ENCODE measurements at places on chromosomes 1 and 21. TPM values are rescaled to one million over a fixed set of nuclear protein-coding genes. Genes with fewer than 3 reads are reported as not detected.

The KCNK1 gene
- total RNA-seq, result not detected

DNA sequence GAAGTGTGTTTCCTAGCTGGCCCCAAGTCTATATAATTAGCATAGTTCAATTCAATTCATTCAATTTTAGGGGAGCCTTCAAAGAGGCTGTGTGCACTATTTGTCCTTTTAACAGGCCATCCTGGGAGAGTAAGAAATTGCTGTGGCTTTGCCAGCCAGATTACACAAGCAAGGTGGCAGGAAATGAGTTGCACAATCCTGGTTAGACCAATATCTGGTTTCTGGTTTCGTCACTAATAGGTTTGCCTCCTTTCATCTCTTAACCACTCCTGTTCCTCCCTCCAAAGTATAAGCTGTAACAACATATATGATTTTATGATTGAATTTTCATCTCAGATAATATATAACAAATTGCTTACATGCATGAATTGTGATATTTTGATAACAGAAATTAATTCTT is 84.1 kb upstream of the NEGR1 start:
- H3K27me3 ChIP-seq, result no peaks in the 10 kb centered on the region
- H3K27ac ChIP-seq, result no peak overlapping the region
- DNase-seq, result no peak
- no peak overlapping the region for H3K4me3 ChIP-seq

The PLA2G2C gene
- total RNA-seq, result not detected

The SLC44A5 gene
- 3.0 TPM for total RNA-seq

DNA sequence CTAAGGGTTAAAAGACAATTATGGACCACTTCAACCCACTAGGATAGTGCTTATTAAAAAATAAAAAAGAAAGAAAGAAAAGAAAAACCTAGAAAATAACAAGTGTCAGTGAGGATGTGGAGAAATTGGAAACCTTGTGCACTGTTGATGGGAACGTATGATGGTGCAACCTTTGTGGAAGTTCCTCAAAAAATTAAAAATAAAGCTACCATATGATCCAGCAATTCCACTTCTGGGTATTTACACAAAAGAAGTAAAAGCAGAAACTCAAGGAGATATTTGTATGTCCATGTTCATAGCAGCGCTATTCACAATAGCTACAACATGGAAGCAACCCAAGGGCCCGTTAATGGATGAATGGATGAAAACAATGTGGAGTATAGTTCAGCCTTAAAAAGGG is 115.2 kb upstream of the ATP1A1 start:
- DNase-seq, result no peak
- no peaks in the 10 kb centered on the region for H3K36me3 ChIP-seq
- H3K27ac ChIP-seq, result no peak overlapping the region
- no peak overlapping the region for H3K4me3 ChIP-seq

The LRRC71 gene
- not detected for total RNA-seq

DNA sequence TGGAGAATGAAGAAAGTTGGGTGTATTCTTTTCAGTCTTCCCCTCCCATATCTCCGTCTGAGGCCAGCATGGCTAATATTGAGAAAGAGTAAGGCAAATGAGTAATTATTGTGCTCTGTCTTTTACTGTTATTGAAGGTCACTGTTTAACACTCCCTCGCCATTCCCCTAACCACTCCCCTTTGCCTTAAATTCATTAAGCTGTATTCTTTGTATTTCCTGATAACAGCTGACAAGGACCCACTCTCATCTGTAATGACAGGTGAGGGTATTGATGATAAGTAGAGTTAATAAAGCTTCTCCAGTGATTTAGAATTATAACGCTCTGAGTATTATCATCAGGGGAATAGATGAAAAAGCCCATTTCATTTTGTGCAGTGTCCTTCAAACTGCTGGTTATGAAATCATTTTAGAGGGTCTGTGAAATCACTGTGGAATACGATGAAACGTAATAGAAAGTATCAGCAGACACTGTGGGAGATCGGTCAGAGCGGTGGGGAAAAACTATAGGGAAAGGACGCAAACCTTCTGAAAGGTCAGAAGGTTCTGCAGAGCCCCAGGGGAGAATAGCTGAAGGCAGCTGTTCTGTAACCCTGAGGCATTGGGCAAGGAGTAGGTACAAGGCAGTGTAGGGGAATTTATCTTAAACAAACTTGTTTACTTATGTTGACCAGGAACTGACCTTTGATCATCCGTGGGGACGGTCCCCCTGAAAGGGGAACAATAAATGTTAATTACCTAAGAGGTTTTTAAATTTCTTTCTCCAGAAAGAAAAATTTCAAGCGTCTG is 46.3 kb upstream of the CACYBP start:
- no peak overlapping the region for H3K27ac ChIP-seq
- no peaks in the 10 kb centered on the region for H3K36me3 ChIP-seq
- H3K4me1 ChIP-seq, result peaks cover 35% of the 10 kb centered on the region
- DNase-seq, result no peak

DNA sequence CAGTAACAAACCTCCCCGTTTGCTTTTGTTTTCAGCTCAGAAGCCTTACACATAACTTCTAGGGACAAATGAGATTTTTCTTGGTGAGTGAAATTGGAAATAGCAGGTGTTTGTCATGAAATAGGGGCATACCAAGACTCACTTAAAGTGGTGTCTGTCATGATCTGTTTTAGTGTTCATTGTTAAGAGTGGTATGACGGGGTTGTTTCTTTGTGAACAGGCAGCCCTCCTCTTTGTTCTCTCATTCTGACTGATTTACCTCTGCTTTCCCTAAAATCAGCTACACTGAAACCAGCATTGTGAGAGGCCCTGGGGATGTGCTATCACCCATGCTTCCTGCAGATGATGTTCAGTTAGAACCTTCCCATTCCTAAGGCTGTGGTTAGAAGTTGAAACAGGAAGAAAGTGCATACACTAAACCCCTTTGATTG is 2.5 kb upstream of the ERO1B start:
- H3K27me3 ChIP-seq, result no peaks in the 10 kb centered on the region
- H3K27ac ChIP-seq, result no peak overlapping the region
- no peak overlapping the region for H3K4me3 ChIP-seq
- H3K36me3 ChIP-seq, result no peaks in the 10 kb centered on the region
